ENCODE measurements at places on chromosomes 4 and X.

- DNase-seq: peak; percentile 46
Observed at GRCh38 chr4:7939377-7940108, at the start of gene AFAP1. AFAP1 (minus strand) TSS chr4:7939861; CDS start chr4:7872078, 67,783 bp downstream.

- no peak for DNase-seq
Observed at GRCh38 chrX:19684311-19684710, 169.0 kb upstream of the MAP3K15 start.

- DNase-seq: no peak
Observed at GRCh38 chrX:46673620-46674359, 85.1 kb downstream of the SLC9A7 start.

DNA sequence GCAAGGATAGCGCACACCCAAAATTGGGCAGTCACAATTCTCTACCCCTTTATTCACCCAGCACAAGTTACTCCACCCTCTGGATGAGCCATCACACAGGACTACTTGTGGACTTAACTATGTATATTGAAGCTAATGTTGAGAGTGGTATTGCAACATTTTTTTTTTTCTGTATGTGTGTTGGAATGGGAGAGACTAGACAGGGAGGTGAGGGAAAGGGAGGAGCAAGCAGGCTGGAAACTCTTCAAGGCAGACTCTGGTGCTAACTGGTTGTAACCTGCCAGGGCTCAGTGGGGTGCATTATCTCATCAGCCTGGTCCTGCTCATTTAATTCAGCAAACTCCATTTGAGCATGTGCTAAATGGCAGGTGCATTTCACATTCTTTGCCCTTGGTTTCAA, 18.4 kb upstream of the CWH43 start:
- no peak for DNase-seq

DNA sequence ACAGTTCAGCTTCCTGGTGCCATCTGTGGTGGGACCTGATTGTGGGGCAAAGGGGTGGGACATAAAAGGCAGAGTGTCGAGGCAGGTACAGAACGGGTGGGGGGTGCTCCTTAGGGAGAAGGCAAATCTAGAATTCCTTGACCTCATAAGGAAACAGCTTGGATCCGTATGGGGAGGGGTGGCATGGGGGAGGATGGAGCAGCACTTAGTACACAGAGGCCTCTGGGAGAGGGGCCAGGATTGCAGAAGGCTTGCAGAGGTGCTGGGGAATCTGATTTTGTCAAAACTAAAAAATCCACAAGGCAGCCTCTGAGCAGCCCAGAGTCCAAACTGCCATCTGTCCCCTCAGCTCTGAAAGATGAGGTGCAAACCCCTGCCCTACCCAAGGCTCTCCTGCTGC, 2.3 kb upstream of the EMD start:
- DNase-seq: no peak

DNA sequence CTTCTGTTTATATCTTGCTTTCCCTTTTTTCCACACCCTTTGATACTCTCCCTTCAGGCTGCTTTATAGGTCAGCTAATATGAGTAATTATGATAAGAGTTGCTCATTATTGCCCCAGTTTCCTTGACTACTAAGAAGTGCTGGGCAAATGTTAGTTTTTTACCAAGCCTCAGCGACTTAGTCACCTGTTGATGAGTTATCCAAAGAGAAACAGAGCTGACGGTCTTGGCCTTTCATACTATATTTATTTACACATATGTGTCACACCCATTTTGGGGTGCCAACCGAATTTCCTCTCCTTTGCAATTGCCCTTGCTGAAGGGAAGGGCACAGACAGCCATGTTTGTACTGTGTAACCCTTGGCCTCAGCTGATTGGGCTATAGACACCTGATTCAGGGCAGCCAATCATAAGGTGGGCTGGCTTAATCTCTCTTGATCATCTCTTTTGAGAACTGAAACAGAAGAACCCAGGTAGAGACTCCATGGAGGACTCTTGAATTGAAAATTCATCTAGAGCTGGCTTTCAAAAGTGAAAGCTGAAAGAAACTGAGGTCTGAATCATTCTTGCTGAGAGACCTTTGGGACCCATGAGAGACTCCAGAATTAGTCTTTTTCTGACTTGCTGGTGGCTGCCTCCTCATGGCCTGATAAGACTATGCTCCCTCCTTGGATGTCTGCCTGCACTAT, 111.7 kb upstream of the RPS6KA3 start:
- peak; percentile 12 for DNase-seq

DNA sequence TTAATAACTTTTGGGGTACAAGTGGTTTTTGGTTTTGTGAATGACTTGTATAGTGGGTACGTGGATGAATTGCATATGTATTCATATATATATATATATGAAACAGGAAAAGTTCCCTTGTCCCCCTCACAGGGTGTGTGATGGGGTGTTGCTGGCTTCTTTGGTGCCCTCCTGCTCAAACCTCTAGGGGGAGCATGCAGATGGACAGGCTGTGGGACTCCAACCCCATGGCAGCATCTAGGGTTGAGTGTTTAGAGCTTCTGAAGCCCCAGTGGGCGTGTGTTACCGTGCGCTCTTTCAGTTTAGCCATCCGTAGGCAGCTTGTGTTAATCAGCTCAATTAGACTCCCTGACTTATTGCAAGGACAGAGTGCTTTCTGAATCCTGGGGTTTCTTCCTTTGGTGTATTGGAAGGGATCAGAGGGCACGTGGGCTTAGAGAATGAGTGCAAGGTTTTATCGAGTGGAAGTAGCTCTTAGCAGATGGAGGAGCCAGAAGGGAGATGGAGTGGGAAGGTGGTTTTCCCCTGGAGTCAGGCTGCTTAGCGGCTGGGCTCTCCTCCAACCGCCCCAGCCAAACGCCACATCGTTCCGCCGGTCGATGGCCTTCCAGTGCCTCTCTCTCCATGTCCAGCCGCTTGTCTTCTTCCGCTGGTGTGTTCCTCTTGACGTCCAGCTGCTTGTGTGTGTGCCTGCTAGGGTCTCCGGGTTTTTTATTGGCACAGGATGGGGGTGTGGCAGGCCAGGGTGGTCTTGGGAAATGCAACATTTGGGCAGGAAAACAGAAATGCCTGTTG, 674.4 kb upstream of the LCORL start:
- DNase-seq: no peak
